ENCODE measurements at places on chromosomes 5 and 9.
A peak's percentile ranks its signal among the peaks of the same experiment; 100 is the strongest.

- DNase-seq: no peak
These were observed 76.7 kb upstream of the CHD1 start for GRCh38 chr5:99005506-99005905.

- DNase-seq: no peak
These were observed 76.2 kb upstream of the HCN1 start for GRCh38 chr5:45772402-45772801.

- no peak for DNase-seq
These were observed 62.5 kb upstream of the PTPN3 start for GRCh38 chr9:109560470-109561132.

GRCh38 chr5:1107167-1108022, 4.5 kb downstream of the SLC12A7 start:
- DNase-seq: no peak

- DNase-seq: no peak
These were observed 202.8 kb upstream of the MRPS30 start for GRCh38 chr5:44605926-44606325.

- DNase-seq: no peak
These were observed 226.9 kb downstream of the TMEM38B start for GRCh38 chr9:105921057-105921726.

DNA sequence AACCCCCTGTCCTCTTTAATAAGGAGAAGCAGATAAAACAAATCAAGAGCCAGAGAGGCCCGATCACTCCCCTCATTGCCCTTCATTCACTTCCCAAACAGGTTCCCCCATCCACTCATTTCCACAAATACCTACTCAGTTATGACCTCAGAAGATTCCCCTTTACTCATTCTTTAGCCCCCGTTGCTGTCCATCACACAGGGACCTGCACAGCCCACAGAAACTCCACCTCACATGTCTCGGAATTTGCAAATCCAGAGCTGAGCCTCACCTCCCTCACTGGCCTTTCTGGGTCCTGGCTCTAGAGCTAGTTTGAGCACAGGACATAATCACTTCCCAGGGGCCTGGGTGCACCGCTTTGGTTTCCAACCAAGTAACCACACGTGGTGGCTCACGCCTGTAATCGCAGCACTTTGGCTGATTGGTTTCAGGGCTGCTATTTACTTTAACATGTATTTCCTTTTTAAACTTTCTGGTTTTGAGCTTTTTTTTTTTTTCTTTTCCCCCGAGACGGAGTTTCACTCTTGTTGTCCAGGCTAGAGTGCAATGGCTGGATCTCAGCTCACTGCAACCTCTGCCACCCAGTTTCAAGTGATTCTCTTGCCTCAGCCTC, 17.8 kb downstream of the ATP6V0E1 start:
- no peak for DNase-seq

- DNase-seq: no peak
These were observed 176.4 kb downstream of the FGF18 start for GRCh38 chr5:171595801-171596231.

- no peak for DNase-seq
These were observed 4.1 kb downstream of the SUSD1 start for GRCh38 chr9:112170968-112171367.

- DNase-seq: no peak
These were observed 83.4 kb downstream of the RAPGEF1 start for GRCh38 chr9:131656356-131657036.

- DNase-seq: no peak
These were observed 111.1 kb downstream of the KCTD16 start for GRCh38 chr5:144281784-144282183.

GRCh38 chr9:69981686-69982445, 61.8 kb upstream of the MAMDC2 start:
- DNase-seq: no peak

- DNase-seq: no peak
These were observed 53.5 kb downstream of the ZFR start for GRCh38 chr5:32390819-32391591.

GRCh38 chr9:80995759-80996158, 693.6 kb downstream of the TLE1 start:
- no peak for DNase-seq

DNA sequence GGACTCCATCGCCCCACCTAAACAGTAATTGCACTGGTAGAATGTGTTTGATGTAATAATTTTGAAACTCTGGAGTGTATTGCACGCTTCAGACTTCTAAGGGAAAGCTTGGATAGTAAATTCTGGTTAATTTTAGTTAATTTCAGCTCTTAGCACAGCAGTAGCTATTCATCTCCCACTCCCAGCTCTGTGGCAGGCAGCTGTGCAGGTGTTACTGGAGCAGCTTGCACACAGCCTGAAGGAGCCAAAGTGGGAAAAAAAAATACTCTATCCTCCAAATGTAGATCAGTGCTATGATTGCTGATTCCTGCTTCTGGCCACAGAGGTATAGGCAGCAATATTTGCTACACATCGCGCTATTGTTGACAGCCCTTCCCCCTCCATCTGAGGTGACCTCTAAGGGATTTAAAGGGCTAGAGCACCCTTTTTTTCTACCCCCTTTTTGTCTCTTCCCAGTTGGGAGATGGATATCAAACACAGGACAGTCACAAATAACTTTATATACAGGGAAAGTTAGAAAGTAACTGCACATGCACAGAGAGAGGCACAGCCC, 97.4 kb downstream of the KCTD16 start:
- peak; percentile 20 for DNase-seq

DNA sequence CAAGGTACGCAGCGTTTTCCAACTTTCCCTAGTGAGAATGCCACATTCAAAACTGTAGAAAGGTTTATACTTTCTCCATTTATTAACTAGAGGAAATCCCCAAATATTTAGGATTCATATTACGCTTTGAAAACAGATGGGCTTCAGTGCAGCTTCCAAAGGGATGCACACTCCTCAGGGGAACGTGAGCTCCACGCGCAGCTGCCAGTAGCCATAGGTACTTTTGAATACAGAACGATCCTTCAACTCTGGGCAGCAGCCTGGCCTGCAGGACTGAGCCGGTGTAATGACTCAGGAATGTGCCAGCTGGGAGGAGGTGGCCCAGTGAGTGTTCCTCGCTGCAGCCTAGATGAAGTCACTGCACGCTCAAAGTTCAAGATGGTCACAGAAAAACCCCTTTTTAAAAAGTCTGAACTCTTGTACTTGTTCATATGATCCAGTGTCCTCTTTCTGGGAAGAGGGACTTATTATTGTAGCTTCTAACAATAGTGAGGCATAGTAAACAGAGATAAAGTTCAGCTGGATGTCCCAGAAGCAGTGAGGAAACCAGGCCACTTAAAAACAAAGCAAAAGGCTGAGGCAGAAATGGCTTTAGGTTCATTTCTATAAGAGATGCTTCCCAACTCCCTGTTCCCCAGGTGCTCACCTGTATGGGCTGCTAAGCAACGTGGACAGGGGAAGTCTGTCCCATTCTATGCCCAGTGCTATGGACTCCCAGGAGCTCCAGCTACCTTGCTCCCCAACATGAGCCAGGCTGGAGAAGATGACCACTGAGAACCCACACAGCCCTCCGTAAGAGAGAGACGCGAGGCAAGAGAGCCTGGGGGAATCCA, 130.0 kb downstream of the LHFPL2 start:
- peak; percentile 54 for DNase-seq

DNA sequence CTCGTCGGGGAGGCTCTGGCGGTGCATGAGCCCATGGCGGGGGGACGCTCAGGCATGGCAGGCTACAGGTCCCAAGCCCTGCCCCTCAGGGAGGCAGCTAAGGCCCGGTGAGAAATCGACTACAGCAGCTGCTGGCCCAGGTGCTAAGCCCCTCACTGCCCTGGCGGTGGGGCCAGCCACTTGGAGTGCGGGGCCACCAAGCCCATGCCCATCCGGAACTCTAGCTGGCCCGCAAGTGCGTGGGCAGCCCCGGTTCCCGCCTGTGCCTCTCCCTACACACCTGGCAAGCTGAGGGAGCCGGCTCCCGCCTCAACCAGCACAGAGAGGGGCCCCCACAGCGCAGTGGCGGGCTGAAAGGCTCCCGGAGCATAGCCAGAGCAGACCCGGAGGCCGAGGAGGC, 1896.9 kb upstream of the CDH6 start:
- DNase-seq: peak; percentile 26

DNA sequence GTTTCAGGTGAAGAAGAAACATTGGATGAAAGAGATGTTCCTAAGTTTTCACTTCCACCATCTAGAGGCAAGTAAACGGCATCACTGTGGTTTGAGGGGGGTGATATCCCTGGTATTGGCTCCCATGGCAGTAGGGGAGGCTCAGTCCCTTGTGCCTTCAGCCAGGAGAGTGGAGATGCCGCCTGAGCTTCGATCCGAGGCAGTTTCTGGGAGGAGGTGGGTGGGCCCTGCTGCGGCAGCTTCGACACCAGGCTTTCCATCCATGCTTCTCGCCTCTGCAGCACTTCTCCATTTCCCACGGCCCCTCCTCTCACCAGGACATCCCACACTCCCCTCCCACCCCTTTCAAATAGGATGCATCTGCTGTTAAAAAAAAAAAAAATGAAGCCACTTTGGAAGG, 258.3 kb downstream of the GADD45G start:
- DNase-seq: no peak

GRCh38 chr5:140855772-140856674, at the start of gene PCDHA10:
TSS of gene PCDHA10 (plus strand) at chr5:140855897. CDS start at chr5:140856049, 152 bp downstream.
- no peak for DNase-seq

- DNase-seq: no peak
These were observed 34.8 kb upstream of the DENND1A start for GRCh38 chr9:123964761-123965160.

DNA sequence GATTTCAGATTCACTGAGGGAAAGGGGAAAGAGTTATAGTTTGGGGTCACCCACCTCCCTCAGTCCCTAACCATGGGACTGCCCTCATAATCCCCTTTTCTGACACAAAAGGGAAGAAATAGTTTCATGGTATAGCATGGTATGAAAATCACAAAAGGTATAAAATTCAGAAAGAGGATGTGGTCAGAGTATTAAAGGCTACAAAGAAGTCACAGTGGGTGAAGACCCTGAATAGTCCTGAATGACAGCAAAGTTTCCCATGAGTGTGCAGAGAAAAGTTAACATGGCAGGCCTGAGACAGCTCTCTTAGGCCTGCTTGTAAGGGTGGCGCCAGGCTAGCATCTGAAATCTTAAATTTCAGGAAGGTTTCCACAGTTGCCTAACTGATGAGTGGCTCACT, 290.6 kb upstream of the ZNF608 start:
- DNase-seq: no peak

GRCh38 chr9:108477529-108478006, 378.2 kb downstream of the ACTL7B start:
- DNase-seq: no peak

DNA sequence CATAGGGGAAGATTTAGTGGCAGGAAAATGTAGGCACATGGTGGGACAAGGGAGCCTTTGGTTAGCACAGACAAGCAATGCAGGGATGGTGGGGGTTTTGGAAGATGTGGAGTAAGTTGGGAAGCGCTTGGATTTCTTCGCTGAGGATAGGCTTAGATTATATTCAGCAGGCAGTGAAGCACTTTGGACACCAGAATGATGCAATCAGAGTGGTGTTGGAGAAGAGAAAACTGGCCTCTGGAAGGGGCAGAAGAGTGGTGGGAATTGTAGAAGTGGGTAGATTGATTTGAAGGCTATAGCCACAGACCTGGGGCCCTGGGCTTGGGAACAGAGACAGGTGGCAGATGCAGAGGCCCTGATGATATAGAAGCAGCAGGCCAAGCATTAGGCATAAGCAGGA, 28.3 kb downstream of the SLC25A48 start:
- DNase-seq: no peak

- DNase-seq: no peak
These were observed 56.7 kb upstream of the PCA3 start for GRCh38 chr9:76707510-76707909.

GRCh38 chr5:115798252-115798651, 18.2 kb downstream of the CDO1 start:
- no peak for DNase-seq

GRCh38 chr5:59768152-59769040, 125.1 kb downstream of the PDE4D start:
- peak; percentile 49 for DNase-seq

- no peak for DNase-seq
These were observed 60.1 kb upstream of the SPATA31D4 start for GRCh38 chr9:81868145-81868544.

- DNase-seq: no peak
These were observed 39.9 kb upstream of the IL17B start for GRCh38 chr5:149418910-149419531.

DNA sequence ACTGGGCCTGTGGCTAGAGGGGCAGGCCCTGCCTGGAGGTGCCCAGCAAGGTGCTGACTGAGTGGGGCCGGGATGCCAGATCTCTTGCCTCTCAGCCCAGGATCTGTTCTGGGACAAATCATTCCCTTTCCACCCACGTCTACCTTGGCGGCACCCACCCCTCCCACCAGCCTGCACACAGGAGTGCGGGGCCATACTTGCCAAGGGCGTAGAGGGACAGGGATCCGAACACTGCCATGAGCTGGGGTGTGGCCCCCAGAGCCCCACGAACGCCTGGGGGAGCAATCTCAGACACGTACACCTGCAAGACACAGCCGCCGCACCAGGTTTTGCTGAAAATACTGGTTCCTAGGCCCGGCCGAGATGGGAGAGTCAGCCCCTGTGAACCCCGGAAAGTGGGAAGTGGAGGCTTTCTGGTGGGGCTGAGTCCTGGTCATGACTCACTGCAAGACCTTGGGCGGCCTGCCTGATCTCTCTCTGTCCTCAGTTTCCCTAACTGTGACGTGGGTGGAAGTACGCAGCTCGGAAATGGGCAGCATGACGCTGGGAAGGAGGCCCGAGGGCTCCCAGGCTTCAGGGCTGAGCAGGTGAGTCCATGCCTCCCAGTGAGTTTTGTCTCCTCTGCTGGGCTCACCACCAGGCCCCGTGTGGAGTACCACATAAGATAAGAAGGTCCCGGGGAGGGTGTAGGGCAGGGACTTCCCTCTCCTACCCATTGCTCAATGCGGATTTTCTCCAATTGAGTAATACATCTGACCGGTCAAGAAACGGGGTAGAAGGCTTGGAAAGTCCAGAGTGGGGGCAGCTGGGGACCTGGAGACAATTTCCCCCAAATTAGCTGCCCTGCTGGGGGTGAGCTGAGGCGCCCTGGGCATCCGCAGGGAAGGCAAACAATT, 2.6 kb downstream of the SLC2A6 start:
- peak; percentile 43 for DNase-seq

- no peak for DNase-seq
These were observed 974.2 kb upstream of the CDH9 start for GRCh38 chr5:28012538-28012937.

GRCh38 chr5:111762895-111763294, 5.9 kb upstream of the NREP start:
- DNase-seq: no peak
